Vagina (tissue), 2 donors: ENCODE measurements at places on chromosomes 4 and X.

DNA sequence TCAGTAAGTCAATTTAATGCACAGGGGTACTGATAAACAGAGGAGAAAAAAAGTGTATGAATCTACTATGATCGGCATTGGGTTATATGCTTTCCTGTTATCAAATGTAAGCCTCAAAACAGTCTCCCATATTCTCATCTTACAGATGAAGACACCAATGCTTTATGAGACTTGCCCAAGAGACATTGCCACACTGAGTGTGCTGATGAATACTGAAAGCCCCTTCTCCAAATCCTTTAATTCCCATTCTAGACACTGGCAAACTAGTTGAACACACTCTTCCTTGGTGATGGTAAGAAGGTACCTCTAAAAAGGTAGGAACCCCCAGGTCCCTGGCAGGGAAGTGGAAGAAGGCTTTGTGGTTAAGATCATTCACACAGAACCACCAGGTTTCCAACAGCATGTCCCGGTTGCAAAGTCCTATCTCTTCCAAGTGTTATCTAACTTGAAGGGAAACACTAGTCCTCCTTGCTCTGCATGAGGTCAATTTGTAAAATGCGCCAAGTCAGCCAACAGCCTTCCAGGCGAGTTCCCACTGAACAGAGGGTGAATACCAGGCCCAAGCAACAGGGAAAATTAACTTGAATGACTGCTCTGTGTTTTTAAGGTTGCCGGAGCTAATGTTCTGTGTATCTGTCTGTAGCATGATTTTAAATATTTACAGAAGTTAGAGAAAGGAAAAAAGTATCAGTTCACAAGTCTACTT, 5.1 kb downstream of the SETD7 start:
- DNase-seq: no peak

DNA sequence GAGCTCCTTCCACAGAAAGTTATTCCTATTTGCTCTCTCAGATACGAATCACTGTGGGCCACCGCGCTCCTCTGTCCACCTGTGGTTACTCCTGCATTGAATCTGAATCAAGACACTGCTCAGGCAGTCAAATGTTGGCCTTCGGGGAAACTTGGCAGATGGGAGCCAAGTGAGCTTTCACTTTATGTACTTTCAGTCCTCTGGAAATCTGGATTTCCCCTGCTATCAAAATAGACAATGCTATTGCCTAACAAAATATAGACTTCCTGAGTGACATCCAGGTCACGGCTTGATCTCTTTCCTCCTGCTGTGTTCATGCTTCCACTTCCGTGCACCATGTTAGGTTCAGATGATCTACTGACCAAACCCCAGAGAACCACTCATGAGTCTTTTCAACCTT, 43.8 kb downstream of the FHL1 start:
- DNase-seq: no peak

- no peak for DNase-seq
These were observed 1.6 kb downstream of the RPL9 start for GRCh38 chr4:39456946-39457763.

DNA sequence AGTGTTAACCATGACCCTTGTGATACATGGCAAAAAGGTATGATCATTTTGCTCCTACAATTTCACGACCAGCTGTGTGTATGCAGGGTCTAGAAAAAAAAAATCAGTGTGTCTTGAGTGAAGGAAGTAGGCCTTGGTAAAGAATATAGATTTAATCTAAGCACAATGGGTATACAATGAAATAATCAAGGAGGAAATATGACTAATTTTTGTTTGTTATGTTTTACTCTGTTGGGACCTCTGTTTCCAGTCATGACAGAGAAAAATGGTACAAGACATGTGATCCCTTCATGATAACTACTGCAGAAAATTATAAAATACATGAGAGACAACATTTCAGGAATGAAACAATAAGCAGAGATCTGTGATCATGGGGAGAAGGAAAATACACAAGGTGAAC, 835.5 kb downstream of the PDHA2 start:
- DNase-seq: no peak

DNA sequence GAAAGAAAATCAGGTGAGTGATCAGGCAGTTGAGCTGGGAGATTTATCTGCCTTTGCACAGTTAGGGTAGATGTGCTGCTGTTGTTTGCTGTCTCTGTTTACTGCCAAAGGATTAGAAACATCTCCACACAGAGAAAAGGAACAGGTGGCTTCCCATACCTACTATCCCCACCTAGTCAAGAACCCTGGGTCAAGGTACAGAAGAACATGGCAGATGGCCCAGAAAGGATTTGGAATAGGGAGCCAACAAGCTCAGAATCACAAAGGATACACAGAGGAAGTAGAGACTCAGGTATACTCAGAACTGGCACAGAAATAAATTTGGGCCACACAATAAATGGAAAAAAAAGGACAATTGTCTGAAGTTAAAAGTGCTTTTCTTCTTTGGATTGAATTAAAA, 64.3 kb downstream of the TIGD2 start:
- DNase-seq: no peak

DNA sequence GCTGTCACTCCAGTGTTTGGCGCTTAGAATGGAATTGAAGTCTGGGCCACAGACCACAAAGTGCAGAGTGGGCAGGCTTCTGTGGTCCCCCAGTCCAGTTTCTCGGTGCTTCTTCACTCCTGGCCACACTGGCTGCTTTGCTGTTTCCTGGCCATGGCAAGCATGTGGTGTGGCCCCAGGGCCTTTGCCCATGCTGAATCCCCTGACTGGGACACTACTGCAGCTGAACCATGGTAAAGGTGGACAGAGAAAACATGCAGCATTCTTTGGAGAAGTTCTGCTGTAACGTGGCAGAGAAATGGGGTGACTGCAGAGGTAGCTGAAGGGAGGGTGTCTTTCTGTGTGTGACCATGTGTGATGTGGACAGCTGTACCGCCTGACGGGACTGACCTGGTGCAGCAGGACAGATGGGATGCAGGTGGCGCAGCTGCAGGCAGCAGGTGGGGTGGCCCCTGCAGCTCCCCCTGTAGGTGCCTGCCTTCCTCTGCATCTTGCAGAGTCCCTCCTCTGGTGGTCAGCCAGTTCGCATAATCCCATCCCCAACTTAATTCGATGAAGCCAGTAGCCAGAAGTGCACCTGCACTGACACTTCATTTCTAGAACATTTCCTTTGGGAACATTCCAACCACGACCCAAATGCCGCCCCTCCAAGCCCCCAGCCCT, 13.2 kb upstream of the S100P start:
- DNase-seq: no peak

GRCh38 chrX:153496590-153496959, 1.8 kb downstream of the BGN start:
- DNase-seq: no peak
